ENCODE measurements at places on chromosomes 5 and 9.
A peak's percentile ranks its signal among the peaks of the same experiment; 100 is the strongest.

DNA sequence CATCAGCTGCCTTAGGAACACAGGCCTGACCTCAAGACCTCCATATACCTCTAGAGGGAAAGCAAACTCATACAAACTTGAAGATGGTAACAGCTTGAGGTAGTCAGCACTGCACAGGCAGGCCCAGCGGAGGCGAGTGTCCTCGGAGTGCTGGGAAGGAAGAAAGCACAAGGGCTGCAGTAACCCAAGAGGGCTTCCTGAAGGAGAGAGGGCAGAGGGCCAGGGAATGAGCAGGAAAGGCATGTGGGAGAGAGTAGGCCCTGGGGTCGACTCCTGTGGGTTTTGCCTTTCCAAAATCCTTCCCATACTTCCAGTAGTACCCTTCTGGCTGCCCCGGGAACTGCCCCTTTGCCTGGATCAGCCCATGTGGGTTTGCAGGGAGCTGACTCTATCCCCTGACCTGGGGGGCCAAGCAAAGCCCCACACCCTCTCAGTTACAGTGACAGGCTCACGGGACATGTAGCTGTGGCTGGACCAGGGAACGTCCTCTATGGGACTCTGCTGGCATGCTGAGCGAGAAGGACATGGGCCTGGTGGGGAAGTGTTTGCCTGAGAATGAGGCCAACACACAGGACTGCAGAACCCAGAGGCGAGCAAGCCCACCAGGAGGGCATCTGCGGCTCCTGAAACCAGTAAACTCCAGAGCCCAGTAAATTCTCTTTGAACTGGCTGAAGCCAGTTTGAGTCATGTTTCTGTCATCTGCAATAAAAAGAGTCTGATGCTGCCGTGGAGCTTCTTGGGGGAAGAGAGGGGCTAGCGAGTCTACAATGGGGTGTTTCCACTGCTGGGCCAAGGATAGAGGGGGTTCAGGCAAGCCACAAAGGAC, 64.1 kb downstream of the COL23A1 start:
- DNase-seq, result no peak

DNA sequence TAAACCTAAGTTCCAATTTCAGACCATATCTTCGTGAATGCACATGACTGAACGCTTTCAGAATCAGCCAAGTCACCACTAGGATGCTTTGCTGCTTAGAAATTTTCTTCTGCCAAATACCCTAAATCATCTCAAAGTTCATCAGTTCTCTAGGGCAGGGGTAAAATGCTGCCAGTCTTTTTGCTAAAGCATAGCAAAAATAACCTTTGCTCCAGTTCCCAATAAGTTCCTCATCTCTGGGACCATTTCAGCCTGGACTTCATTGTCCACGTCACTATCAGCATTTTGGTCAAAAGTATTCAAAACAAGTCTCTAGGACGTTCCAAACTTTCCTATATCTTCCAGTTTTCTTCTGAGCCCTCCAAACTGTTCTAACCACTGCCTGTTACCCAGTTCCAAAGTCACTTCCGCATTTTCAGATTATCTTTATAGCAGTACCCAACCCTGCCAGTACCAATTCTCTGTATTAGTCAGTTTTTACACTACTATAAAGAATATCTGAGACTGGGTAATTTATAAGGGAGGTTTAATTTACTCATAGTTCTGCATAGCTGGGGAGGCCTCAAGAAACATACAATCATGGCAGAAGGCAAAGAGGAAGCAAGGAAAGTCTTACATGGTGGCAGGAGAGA, 74.8 kb downstream of the NR3C1 start:
- DNase-seq, result no peak

DNA sequence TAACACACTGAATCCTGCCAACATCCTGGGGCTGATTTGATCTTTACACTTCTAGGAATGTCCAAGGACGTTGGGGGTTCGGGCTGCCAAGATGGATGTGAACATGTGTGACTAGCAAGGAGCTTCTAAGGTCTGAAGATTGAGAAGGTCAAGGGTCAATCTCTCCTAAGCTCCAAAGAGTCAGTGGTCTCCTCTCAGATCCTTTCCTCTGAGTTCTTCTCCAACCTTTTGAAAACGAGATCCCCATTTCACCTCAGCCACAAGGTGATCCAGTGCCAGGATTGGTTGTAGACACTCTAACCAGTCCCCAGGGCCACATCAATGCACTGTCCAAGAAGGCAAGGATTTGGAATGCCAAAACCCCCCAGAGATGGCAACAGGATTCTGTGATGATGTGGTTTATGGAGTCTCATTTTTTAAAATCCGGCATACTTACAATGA, 266.8 kb downstream of the NDUFS4 start:
- no peak for DNase-seq

DNA sequence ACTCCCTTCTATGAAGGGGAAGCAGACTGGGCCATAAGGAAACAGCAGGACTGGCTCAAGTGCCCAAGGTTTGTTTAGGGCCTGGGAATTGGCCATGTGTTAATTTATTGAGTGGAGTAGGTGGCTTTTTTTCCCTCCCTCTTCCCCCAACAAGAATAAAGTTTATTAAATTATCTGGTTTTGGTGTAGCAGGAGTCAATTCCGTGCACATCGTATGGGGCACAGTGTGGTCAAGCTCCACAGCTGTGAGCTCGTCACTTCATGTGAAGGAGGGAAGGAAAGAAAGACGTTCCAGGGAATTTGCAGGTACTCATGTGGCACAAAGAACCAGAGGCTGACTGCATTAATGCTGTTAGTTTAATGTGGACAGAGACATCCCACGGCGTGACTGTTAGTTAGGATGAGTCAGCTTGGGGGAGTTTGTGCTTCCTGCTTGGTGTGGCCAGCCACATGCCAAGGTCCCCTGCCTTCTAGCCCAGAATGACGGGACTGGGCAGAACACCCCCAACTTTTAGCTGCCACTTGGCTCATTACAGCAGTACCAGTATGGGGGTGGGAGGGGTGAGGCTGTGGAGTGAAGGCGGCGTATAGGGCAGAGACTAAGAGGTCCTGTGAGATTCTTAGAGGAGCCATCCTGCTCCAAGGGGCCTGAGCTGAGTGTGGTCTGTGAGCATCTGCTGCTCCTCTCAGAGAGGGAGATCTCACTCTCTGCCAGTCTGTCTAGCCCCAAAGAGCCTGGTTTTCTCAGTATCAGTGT, 33.2 kb downstream of the CSF1R start:
- DNase-seq, result no peak

GRCh38 chr9:131616983-131617604, 71.8 kb downstream of the PRRT1B start:
- no peak for DNase-seq

- peak; percentile 34 for DNase-seq
Observed at GRCh38 chr9:107712390-107712789, 222.8 kb upstream of the KLF4 start.

DNA sequence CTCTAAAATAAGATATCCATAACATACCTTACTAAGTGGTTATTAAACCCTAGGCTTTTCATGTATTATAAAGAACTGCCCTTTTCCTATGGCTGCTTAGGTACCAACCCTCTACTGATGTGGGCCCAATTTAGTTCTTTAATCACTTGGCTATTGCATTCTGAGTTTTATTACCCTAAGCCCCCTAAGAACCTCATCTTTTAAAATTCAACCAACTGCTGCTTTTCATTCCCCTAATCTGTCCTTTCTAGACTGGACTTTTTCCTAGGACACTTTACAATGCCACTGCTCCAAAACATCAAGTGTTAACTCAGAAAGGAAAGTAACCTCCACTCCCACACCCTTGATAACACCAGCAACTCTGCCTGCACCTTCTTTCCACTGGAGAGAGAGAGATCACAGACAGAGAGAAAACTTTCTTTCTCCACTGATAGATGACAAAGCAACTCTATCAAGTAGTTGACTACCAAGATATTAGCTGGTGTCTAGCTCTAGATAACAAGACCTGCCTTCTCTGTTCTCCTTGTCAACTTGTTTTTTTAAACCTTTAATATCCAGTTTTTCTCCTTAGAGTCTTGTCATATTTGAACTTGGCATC, 27.3 kb downstream of the ELL2 start:
- DNase-seq, result no peak

- no peak for DNase-seq
Observed at GRCh38 chr9:85536076-85536475, 205.7 kb downstream of the AGTPBP1 start.

DNA sequence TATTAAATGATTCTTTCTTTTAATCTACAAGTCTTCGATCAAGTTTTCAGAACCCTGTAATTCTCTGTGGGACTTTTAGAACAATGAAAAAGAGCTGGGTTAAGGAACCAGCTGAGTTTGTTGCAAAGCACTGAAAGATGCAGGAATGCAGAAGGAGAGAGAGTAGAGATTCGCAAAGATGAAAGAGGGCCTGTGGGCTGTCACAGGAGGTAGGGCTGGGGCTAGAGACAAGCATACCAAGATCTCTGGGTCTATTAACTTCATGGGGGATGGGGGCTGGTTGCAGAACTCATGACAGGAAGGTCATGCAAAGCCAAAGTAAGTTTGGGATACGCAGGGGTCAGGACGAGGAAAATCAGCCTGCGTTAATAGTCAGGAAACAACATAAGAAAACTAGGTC, 81.8 kb downstream of the LURAP1L start:
- DNase-seq, result no peak

- DNase-seq, result peak; percentile 88
Observed at GRCh38 chr9:124110307-124110915, 98.8 kb downstream of the LHX2 start.

DNA sequence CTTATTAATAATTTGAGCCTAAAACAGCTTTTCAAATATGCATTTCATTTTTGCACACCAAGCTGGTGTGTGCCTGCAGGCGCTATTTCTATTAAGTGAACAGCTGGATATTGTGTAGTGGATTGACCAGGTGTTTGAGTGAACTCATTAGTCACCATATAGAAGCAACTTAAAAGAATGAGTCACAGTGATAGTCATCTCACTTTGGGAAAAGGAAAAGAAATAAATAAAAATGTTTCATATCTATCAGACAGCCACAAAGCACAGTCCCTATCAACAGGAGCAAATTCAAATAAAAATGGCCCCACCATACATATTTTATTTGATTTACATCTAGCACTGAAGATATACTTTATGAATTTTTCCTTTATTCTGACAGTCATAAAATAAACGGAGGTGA, 456.5 kb upstream of the CDH9 start:
- DNase-seq, result no peak

- DNase-seq, result no peak
Observed at GRCh38 chr5:137669811-137670210, 66.1 kb downstream of the KLHL3 start.

GRCh38 chr5:181222630-181223057, 437 bp upstream of the TRIM41 start:
- DNase-seq, result no peak

DNA sequence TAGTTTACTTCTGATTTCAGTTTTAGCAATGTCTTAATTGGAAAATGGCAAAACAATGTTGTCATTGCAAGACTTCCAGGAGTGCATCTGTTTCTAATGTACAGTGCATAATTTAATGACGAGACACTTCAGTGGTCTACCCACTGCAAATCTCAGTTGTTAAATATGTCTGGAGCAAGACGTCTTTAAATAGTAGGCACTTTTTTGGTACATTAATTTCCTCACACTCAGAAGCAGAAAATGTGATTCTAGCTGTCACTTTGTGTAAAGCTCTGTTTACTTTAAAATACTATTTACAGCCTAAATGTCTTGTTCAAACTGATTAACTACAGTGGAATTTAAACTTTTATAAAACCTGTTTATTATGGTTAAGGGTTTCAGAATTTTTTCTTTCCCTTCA, 815.5 kb downstream of the TLE1 start:
- no peak for DNase-seq

DNA sequence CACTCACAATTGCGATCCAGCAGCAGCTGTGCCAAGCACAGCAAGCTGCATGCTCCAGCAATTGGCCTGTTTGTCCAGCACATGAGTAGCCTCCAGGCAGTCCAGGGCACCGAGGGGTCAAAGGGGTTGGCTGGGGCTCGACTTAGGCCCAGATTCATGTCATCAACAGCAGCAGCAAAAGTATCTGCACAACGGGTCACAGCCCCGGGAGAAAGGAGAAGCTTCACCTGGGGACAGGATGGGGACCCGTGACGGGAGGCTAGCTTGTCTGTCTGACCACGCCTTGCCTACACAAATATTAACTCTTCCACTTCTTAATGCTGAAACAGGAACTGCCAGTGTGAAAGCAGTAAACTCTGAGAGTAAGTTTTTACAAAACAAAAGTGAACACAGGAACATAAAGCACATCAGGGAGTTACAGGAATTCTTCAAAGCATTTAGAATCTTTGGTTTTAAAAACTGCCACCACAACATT, 191.2 kb downstream of the PIK3R1 start:
- DNase-seq, result peak; percentile 63

- no peak for DNase-seq
Observed at GRCh38 chr9:114591849-114592248, 4.3 kb downstream of the ATP6V1G1 start.

GRCh38 chr9:70044490-70045307, 1.1 kb downstream of the MAMDC2 start:
- peak; percentile 31 for DNase-seq

- DNase-seq, result no peak
Observed at GRCh38 chr9:77719321-77719720, 71.2 kb upstream of the GNA14 start.

DNA sequence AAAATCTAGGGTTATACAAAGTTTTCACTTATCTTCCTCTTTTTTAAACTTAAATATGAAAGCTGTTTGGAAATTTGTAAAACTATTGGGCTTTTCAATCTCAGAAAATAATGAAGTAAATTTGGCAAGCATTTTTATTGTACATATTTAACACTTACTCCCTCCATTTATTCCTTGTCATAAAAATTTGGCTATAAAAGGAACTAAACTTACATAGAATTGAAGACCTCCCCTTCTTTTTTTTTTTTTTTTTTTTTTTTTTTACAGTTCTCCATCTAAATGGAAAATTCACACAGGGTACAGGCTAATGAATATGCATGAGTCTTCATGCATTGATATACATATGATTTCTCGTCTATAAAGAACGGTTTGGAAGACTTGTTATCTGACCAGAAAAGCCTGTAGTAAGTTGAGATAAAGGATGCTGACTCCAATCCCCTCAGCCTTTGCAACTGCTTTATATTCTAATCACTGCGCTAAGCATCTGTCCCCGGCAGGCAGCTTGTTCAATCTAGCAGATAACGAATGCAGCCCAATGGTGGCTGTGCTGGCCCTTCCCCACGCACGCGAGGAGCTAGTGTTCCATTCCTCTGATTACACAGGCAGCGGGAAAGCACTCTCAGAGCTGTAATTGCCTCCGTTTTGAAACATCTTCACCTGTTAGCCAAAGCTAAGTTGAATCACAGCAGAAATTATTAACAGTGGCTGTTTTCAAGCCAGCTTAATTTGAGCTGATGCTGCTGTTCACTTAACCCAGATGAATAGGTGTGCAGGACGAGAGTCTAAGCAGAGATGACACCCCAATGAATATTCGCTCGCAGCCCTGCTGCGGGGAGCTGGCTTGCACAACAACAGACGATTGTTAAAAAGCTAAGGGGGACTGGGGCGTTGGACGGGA, 453.8 kb upstream of the ZNF608 start:
- peak; percentile 65 for DNase-seq

Measured in stomach (tissue), 19 donors.